ENCODE measurements at places on chromosomes 1 and 21.

- no peak for DNase-seq
These were observed 7.6 kb upstream of the HJV start for GRCh38 chr1:146029117-146029516.

GRCh38 chr1:6770751-6771440 is 14.4 kb upstream of the CAMTA1 start:
- DNase-seq: no peak

GRCh38 chr1:230455291-230455690 is 29.2 kb upstream of the PGBD5 start:
- no peak for DNase-seq

DNA sequence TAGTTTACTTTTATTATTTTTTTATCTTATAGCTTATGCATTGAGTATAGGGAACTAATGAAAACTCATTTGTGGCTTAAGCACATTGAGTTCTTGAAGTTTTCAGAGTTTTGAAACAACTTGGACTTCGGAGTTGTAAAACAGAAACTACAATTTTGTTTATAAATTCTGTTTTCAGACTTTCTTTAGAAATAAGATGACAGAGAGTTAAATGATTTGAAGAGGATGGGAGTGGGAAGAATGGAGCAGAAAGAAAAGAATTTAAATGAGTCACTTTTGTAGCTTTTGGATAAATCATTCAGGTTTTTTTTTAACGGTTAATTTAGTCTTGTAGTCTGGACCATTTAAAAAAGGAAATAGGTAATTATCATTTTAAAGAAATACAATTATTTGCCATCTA is 32.3 kb downstream of the INKA2 start:
- no peak for DNase-seq

GRCh38 chr1:33560680-33561079 is 88.2 kb downstream of the ZSCAN20 start:
- no peak for DNase-seq

- DNase-seq: no peak
These were observed 3.8 kb downstream of the PHGDH start for GRCh38 chr1:119715542-119715941.

GRCh38 chr1:152513081-152513480 is 1.2 kb upstream of the CRCT1 start:
- DNase-seq: no peak

- no peak for DNase-seq
These were observed 265.4 kb downstream of the FOXD2 start for GRCh38 chr1:47703156-47703825.

GRCh38 chr1:54342742-54343687 is 63.2 kb downstream of the SSBP3 start:
- DNase-seq: no peak

- DNase-seq: no peak
These were observed at the start of gene GABRD for GRCh38 chr1:2019172-2019543. Gene GABRD (plus strand): TSS chr1:2019345. CDS start chr1:2019424, 79 bp downstream.

DNA sequence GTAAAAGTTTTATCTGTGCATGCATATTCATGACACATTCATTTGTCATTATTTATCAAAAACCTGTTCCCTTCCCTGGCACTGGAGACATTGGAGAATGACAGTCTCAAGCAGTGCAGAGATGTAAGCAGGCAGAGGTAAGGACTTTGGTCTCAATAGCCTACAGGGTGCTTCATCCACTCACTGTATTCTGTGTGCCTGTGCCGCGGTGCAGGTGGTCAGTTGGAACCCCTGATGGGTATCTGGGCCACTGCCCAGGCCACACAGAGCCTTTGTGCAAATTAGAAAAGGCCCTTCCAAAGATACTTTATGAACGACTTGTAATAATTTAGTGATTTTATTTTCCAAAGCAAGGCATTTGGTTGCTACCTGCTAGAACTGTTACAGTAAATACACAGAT is 44.0 kb downstream of the CDC42 start:
- DNase-seq: no peak
